Pancreas (tissue), 10 donors: ENCODE measurements at places on chromosomes 12 and 14. TPM values are rescaled to one million over a fixed set of nuclear protein-coding genes. Genes with fewer than 3 reads are reported as not detected.

DNA sequence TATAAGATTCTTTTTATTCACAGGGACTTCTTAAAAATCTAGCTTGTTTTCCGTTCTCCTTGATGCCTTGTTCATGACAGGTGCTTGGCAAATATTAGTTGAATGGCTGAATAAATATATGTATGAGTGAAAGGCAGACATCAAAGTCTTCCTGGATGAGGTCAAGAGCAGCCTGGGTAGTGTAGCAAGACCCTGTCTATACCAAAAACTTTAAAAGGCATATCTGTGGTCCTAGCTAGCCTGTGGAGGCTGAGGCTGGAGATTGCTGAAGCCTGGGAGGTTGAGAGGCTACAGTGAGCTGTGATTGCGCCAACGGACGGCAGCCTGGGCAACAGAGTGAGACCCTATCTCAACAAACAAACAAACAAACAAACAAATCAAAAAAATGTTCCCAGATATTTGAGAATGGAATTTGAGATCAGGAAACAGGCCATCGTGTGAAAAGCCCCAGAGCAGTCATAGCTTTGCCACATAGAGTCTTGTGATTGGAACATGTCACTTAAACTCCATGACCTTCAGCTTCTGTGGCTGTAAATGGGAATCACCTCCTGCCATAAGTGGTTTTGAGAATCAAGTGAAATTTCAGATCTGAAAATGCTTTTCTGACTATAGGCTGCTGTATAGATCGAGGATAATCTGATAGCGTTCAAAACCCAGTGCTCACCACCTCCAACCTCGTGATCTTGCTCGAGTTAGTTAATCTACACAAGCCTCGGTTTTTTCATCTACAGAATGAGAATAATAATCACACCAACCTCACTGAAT is 64.3 kb downstream of the ZFP36L1 start:
- no peak overlapping the region for H3K27ac ChIP-seq
- peaks cover 6% of the 10 kb centered on the region for H3K4me1 ChIP-seq
- H3K27me3 ChIP-seq: no peaks in the 10 kb centered on the region
- DNase-seq: no peak
- no peaks in the 10 kb centered on the region for H3K36me3 ChIP-seq

GRCh38 chr12:130878193-130879185 is 6.6 kb downstream of the RAN start:
- H3K36me3 ChIP-seq: peaks cover 8% of the 10 kb centered on the region
- DNase-seq: no peak
- no peak overlapping the region for H3K4me3 ChIP-seq
- H3K4me1 ChIP-seq: peaks cover 5% of the 10 kb centered on the region
- no peaks in the 10 kb centered on the region for H3K27me3 ChIP-seq

DNA sequence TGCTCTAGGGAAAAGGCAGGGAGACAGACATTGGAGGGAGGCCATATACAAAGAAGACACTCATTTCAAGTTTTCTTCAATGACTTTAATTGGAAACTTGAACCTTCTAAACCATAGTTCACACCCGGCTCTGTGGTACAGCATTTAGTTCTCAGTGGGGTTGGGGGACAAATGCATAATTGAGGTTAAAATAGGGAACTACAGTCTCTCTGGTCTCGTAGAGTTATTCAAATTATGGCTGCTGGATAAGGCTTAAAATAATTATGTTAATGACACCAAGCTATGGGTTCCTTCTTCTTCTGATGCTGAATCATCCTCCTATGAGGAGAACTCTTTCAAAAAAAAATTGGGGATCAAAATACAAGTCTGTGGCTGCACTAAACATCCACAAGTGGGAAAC is 3.8 kb upstream of the RPAP3 start:
- H3K4me1 ChIP-seq: peaks cover 11% of the 10 kb centered on the region
- H3K27me3 ChIP-seq: no peaks in the 10 kb centered on the region
- DNase-seq: no peak
- H3K4me3 ChIP-seq: no peak overlapping the region
- H3K36me3 ChIP-seq: no peaks in the 10 kb centered on the region

DNA sequence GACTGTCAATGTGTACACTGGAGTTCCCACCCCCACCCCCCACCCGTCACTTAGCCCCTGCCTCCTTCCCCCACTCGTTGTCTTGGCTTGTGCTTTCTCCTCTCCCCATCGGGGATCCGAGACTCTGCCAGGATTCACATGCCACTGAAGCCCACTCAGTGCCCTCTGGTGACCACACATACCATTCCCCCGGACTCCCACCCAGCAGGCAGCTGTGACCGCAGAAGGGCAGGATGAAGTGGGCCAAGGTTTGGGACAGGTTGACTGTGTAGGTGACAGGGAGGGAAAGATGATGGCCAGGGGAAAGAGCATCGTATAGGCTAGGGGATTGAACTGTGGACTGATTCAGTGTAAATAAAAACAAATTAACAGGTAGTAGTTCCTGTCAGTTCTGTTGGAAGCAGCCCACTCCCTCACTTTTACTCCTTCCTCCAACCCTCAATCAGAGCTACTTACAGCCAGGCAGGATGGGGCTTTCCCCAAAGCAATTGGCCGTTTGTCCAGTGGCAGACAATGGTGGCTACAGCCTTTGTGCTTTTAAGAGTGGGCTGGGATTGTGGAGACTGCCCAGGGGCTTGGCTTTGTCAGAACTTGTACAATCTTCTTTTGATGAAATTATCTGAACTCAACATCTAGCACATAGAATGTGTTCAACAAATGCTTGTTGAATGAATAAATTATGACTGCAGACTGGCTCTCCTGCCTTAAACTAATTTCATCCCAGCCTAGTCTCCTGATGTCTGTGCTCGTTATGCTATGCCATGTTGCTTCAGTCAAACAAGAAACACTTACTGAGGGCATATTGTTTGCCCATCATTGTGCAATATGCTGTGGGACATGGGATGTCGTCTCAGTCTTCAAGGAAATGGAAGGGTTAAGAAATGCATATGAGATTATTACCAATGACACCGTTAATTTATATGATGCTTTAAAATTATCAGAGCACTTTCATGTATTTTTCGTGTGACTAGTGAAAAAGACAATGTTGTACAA is 30.2 kb downstream of the TTC9 start:
- no peaks in the 10 kb centered on the region for H3K27me3 ChIP-seq
- H3K27ac ChIP-seq: no peak overlapping the region
- no peak overlapping the region for H3K4me3 ChIP-seq
- H3K4me1 ChIP-seq: no peaks in the 10 kb centered on the region

DNA sequence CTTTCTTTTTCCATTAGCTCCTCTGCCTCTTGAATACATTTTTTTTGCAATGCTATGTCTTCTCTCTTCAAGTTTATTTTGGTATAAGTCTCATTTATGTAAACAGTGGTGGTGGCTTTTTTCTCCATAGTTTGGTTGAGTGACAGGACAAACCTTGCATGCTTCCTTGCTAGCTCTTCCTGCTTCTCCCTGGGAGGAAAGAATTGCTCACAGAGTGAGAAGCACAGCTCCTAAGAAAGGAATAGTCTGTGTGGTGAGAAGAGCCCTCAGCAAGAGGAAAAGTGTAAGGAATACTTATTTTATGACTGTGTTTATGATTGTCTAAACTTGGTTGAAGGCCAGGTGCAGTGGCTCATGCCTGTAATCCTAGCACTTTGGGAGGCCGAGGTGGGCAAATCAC is 11.5 kb downstream of the CCDC175 start:
- no peaks in the 10 kb centered on the region for H3K36me3 ChIP-seq
- H3K4me3 ChIP-seq: no peak overlapping the region
- H3K27ac ChIP-seq: no peak overlapping the region
- no peak for DNase-seq

GRCh38 chr14:61761959-61762786 is at the start of gene SNAPC1:
Gene SNAPC1, plus strand, starts transcription at chr14:61762420. Its CDS starts 41 bp downstream, at chr14:61762461.
- peak within 1 kb of the TSS; percentile 67 for H3K27ac ChIP-seq
- peak within 1 kb of the TSS; percentile 67 for H3K4me3 ChIP-seq
- H3K27me3 ChIP-seq: no peaks in the 10 kb centered on the region
- no peaks in the 10 kb centered on the region for H3K36me3 ChIP-seq

DNA sequence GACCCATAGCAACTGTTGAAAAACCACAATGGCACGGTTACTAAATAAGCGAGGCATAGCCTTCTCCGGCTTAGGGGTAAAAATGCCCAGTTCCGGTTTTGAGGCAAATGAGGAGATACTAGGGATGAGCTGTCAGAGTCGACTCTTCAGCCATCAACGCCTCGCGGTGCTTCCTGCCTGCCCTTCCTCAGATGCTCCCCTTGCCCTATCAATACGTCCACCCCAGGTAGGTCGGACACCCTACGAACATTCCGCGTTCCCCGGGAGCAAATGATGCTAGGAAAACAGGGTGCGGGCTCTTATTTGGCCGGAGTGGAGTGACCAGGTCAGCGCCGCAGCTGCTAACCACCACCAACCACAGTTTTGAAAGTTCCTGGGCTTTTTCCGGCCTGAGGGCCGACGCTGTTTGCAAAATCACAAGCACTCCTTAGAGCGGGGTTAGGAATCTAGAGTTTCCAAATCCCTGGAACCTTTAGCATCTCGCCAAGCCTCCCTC is 1.2 kb downstream of the SRSF9 start:
- H3K27me3 ChIP-seq: no peaks in the 10 kb centered on the region
- H3K36me3 ChIP-seq: peaks cover 17% of the 10 kb centered on the region
- no peak for DNase-seq
- H3K4me1 ChIP-seq: peaks cover 22% of the 10 kb centered on the region
- peak overlapping the region; percentile 94 for H3K4me3 ChIP-seq
- peak overlapping the region; percentile 76 for H3K27ac ChIP-seq

DNA sequence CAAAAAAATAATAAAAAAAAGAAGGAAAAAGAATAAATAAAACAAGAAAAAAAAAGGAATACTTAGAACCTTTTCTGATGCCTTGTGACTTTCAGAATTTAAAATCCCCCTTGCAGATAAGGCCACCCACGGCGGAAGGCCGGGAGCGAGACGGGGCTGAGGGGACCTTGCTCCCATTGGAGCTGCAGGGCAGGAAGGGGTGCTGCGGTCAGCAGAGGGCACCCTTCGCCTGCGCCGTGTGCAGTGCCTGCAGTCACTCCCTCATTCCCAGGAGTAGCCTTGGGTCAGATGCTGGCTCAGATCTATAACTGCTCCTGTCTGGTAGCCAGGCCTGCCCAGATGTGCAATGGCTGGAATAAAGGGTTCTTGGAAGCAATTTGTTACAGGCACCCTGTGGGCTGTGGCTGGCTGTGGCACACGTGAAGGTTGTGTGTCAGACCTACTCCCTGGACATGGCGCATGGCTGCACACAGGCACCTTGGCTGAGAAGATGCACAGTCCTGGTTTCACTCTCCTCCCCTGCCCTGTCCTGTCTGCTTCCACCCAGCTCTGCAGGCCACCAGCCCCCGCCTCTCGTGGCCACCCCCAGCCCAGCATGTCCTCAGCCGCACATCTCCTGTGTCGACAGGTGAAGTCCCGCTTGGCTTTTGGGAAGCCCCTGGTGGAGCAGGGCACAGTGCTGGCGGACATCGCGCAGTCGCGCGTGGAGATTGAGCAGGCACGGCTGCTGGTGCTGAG is 13.4 kb upstream of the ALDH2 start:
- peaks cover 13% of the 10 kb centered on the region for H3K4me1 ChIP-seq
- H3K4me3 ChIP-seq: no peak overlapping the region
- DNase-seq: peak; percentile 83
- no peaks in the 10 kb centered on the region for H3K27me3 ChIP-seq
- no peak overlapping the region for H3K27ac ChIP-seq

DNA sequence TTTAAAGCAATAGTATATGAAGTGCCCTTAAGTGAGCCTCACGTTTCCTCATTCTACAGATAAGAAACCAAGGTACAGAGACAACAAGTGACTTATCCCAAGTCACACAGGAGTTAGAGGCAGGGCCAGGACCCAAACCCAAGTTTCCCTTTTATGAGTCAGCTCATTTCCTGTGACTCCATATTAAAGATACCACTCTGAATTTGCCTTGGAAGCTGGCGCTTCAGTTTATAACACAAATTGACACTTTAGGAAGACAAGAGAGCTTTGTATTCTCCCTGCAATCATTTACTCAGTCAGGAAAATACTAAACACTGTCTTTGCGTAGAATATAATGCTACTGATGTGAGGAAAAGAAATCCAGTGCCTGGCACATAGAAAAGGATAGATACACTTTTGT is 43.2 kb downstream of the MYBPC1 start:
- H3K4me3 ChIP-seq: no peak overlapping the region
- no peaks in the 10 kb centered on the region for H3K27me3 ChIP-seq
- no peak overlapping the region for H3K27ac ChIP-seq
- no peak for DNase-seq
- H3K36me3 ChIP-seq: no peaks in the 10 kb centered on the region

GRCh38 chr12:70919176-70919575 is 1.4 kb downstream of the PTPRR start:
- DNase-seq: no peak
- H3K27me3 ChIP-seq: no peaks in the 10 kb centered on the region
- no peaks in the 10 kb centered on the region for H3K4me1 ChIP-seq
- no peaks in the 10 kb centered on the region for H3K36me3 ChIP-seq
- no peak overlapping the region for H3K4me3 ChIP-seq

- H3K27me3 ChIP-seq: no peaks in the 10 kb centered on the region
- no peak for DNase-seq
- H3K4me1 ChIP-seq: peaks cover 7% of the 10 kb centered on the region
Observed at GRCh38 chr12:112420740-112421139, 2.0 kb downstream of the PTPN11 start.

DNA sequence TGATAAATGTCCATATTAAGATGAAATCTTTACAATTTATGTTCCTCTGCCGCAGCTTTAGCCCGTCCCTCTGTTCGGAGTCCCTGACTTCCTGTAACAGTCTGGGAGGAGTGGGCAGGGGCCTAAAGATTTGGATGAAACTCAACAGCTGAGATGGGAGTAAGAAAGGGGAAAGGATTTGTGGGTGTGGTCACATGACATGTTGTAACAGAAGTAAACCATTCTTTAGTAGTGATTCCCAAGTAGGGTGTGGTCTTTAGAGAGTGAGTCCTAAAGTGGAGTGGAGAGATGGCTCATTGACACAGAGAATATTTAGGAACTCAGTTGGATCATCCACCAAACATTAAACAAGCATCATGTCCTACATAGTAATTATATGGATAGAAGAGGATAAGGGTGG is 12.9 kb downstream of the TMEM117 start:
- H3K4me1 ChIP-seq: no peaks in the 10 kb centered on the region
- no peaks in the 10 kb centered on the region for H3K27me3 ChIP-seq
- no peak overlapping the region for H3K4me3 ChIP-seq
- DNase-seq: no peak

DNA sequence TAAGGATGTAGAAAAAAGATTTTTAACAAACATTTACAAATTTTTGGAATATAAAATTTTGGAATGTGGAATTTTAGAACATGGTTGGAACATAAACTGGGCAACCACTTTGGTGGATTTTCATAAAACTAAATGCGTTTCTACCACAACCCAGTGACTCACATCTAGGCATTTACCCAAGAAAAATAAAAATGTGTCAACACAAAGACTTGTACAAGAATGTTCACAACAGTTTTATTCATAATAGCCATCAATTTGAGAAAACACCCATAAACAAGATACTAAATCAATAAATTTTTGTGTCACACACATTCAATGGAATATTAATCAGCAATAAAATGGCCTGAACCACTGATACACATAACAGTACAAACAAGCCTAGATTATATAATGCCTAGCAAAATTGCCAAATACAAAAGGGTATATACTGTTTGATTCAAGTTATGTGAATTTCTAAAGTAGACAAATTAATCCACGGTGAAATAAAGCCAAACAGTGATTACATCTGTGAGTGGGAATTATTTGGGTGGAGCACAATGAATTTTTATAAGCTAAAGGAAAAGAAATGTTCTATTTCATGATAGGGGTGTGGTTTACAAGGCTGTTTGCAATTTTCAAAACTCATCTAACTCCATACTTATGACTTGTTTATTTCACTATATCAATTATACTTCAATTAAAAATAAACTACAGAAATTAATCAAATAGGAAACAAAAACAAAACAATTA is 415.2 kb upstream of the OR4E1 start:
- DNase-seq: no peak
- no peaks in the 10 kb centered on the region for H3K27me3 ChIP-seq
- no peak overlapping the region for H3K4me3 ChIP-seq
- no peaks in the 10 kb centered on the region for H3K36me3 ChIP-seq
- H3K4me1 ChIP-seq: no peaks in the 10 kb centered on the region

The SLC6A15 gene
- not detected for polyA plus RNA-seq

The LMNTD1 gene
- 0.70 TPM for polyA plus RNA-seq

The TAC3 gene
- 0.23 TPM for polyA plus RNA-seq

The PROX2 gene
- polyA plus RNA-seq: not detected
